ENCODE measurements at places on chromosomes 7 and 10. TPM values are rescaled to one million over a fixed set of nuclear protein-coding genes. Genes with fewer than 3 reads are reported as not detected.
A peak's percentile ranks its signal among the peaks of the same experiment; 100 is the strongest.

DNA sequence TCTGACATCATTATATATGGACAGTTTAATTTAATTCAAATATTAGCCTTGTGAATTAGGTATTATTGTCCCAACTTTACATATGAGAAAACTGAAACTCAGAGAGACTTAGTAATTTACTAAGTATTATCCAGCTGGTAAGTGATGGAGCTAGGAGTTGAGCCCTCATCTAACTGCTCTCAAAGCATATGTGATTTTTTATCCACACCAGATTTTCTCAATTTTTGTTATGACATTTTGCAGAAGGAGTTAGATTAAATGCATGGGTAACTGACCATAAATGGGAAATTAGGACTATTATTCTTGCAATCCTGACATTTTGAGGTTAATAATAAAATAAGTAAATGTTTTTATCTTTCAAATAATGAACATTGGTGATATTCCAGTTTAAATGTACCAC lies 778.3 kb upstream of the SORCS1 start:
- no peak for DNase-seq

DNA sequence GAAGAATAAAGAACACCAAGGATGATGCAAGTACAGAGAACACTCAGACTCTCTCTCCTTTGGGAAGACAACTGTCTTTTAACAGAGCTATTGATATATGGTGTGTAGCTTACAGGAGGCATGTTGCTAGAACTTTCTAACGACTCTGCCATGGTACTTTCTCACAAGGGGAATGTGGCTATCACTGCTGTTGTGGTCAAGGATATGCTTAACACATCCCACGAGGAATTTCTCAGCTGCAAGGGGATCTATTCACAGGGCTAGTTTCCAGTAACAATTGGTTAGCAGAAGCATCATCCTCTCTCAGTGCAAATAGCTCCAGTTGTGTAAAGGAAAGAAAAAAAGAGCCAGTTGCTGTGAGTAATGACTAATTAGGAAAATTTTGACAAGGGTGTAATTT lies 826.0 kb downstream of the SORCS1 start:
- no peak for DNase-seq

EPHB6 gene
- 11.0 TPM for total RNA-seq

GRCh38 chr7:119270045-119270464 lies 1002.9 kb upstream of the KCND2 start:
- peak; percentile 81 for DNase-seq

- no peak for DNase-seq
These were observed 35.5 kb downstream of the ADGRA1 start for GRCh38 chr10:133123050-133123745.

TIMM23B gene
- 17.2 TPM for total RNA-seq

DNA sequence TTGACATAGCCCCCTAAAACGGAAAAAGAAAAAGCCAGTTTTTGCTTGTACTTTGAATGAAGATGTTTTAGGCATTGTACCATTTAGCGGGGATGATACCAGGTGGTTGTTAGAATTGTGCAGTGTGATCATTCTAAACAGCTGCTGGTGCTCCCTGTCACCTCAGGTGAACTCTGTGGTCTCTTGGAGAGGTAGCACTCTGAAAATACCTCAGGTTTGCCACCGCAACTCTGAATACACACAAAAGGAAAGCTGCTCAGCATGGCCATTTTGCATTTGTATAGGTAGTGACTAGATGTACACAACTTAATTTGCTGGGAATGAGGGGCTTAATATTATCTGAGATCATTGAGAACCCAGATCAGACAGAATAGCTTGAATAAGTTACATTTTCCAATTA lies 52.6 kb downstream of the PLEKHA8 start:
- DNase-seq = no peak

STEAP1B gene
- total RNA-seq = 38.6 TPM

SFMBT2 gene
- 0.25 TPM for total RNA-seq

METTL27 gene
- total RNA-seq = 10.7 TPM

DNA sequence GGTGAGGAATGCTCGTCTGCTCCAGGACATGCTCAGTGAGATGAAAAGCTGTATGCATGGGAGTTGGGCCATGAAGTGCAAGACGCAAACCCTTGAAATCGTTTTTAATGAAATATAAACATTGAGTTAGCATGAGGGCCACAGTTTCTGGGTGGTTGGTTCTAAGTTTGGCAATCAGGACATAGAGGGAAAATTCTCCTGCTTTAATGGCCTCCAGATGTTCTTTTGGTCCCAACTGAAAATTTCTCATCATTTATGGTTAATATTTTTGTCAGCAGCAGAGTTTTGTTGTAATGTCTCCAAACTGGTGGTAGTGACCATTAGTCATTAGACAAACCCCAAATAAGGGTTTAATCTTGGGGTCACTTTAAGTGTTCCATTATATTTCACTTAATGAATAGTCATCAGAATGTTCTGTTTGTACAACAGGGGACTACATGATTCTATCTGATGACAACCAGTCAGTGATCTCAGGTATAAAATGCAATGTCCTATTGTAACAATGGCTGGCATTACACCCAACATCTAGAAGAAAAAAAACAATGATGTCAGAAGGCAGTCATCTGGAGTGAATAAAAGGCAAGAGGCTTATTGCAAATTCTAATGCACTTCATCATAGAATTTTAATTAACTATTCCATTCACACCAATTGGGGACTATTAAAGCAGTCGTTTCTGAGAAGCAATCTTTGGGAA lies 197.4 kb downstream of the JCAD start:
- peak; percentile 96 for DNase-seq

DNA sequence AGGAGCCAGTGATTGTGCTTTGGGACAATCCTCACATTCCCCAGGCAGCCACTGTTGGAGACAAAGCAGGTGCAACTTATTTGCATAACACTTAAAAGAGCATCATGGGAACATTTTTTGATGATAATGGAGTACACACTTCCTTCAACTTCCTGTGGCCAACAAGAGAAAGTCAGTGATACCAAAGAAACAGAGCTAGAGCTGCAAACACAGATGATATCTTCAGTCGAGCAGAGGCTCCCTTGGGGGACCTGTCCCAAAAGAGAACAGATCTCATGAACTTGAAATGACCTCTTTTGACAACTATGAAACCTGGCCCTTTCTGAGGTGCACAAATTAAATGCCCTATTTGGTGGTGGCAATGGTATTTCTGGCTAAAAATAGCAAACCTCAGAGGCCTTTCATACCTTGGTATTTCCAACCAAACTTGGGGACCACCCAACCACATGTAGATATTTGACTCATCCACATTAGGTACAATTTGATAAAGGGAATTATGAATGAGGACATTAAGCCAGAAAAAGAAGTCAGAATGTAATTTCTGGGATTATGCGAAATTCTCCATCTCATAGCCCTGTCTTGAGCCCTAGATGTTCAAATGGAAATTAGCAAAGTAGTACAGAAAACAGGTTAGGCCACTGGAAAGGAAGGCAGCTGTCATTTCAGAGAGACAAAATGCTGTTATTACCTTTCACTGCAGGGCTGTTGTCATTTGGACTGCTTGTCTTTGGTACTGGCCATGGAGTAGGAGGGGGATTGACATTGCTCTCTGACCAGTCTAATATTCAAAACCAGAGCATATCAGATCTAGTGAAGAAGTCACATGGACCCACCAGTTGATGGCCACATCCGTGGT lies 146.2 kb downstream of the ICA1 start:
- DNase-seq = no peak

GRCh38 chr7:122762071-122762470 lies 59.3 kb upstream of the RNF148 start:
- DNase-seq = no peak

GIMAP7 gene
- total RNA-seq = not detected

All from fibroblast of the aortic adventitia (primary cell).